ENCODE measurements at places on chromosomes 16 and 17. TPM values are rescaled to one million over a fixed set of nuclear protein-coding genes. Genes with fewer than 3 reads are reported as not detected.

GRCh38 chr16:74607310-74607961 is 522 bp upstream of the GLG1 start:
- DNase-seq: no peak

- DNase-seq: no peak
Observed at GRCh38 chr17:51000835-51001638, 119.6 kb downstream of the SPAG9 start.

- DNase-seq: no peak
Observed at GRCh38 chr17:13365331-13365730, 236.4 kb downstream of the HS3ST3A1 start.

GRCh38 chr17:21318439-21318838 is 33.9 kb downstream of the MAP2K3 start:
- DNase-seq: no peak

Gene TNFRSF17
- not detected for total RNA-seq

DNA sequence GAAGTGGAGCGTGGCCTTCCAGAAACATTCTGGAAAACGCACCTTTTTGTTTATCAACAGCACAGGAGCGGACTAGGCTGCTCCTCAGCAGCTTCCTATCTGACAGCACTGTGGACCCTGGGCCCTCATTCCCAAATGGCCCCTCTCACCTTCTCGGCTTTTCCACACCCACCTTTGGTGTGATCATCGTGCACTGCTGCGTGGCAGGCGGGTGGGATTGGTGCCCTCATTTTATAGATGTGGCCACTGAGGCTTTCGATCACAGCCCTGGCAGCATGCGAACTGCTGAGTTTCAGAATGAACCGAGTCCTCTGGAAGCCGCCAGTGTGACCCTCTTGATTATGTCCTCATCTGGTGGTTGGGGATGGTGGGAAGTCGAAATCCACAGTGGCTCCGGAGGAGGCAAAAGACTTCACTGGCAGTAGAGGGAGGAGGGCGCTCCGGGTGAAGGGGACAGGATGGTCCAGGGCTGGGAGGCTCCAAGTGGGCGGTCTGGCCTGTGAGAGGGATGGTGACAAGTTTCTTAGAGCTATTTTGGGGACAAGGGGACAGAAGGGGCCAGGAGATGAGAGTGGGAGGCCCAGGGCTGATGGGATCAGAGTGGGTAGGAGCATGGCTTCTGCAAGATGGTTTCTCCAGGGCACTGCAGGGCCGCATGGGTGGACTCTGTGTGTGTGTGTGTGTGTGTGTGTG is 49.5 kb downstream of the NKD1 start:
- DNase-seq: no peak

GRCh38 chr16:14438256-14438655 is 191.8 kb downstream of the PARN start:
- DNase-seq: no peak

Gene TBC1D28
- not detected for total RNA-seq

- no peak for DNase-seq
Observed at GRCh38 chr17:57602896-57603295, 142.2 kb downstream of the CCDC182 start.

Gene ABCA9
- total RNA-seq: 11.9 TPM

Gene NPIPB6
- total RNA-seq: 2.5 TPM

DNA sequence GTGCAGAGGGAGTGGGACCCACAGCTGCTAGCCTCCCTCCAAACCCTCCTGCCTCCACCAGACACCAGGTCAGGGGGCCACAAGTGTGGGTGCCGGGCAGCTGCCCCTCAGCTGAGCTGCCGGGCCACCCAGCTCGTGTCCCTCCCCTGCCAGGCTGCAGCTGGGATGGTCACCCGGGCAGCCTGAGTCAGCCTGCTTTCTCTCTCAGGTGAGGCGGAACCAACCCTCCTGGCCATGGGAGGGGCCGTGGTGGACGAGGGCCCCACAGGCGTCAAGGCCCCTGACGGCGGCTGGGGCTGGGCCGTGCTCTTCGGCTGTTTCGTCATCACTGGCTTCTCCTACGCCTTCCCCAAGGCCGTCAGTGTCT is 6.9 kb downstream of the SLC16A3 start:
- peak; percentile 91 for DNase-seq

GRCh38 chr17:4945176-4945943 is 3.0 kb downstream of the PFN1 start:
- peak; percentile 37 for DNase-seq

DNA sequence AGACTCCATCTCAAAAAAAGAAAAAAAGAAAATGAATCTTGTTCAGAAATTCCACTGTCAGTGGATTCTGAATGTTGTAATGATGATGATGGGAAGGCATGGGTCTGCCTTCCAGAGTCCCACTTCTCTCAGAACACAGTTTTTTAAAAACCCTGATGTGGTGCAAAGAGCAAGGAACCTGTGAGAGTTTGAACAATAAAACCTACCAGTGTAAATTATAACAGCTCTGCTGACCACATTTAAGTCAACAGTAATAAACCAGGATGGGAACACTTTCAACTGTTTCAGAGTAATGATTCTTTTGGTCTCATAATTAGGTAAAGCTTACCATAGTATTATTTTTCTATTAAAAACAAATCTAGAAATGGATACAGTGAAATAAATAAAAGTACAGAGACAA is 99.0 kb downstream of the MYO1D start:
- no peak for DNase-seq

Gene ZP2
- 0.63 TPM for total RNA-seq

Gene KRTAP17-1
- not detected for total RNA-seq

Gene RASD1
- 114 TPM for total RNA-seq

Gene DHRS7C
- total RNA-seq: not detected

Gene PRR35
- not detected for total RNA-seq

- peak; percentile 73 for DNase-seq
Observed at GRCh38 chr16:27313422-27314160, at the start of gene IL4R. Gene IL4R (plus strand): TSS chr16:27313974. CDS start chr16:27340204, 26,230 bp downstream.

- no peak for DNase-seq
Observed at GRCh38 chr16:87607871-87608270, 5.6 kb downstream of the JPH3 start.

DNA sequence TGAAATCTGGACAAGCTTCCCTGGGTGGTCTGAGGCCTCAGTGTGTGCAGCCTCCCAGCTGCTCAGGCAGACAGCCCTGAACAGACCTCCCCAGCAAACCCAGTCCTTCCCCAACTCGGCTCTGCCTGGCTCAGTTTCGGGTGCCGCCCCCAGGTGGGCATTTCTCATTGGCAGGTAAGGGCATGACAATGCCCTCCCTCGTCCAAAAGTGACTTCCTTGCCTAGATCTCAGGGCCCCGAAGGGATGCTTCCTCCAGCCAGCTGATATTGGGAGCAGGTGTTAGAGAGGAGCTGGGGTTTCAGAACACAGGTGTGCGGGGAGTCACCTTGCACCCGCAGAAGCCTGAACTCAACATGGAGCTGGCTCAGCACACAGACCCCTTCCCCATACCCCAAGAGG is 3.8 kb upstream of the PPL start:
- DNase-seq: no peak

- DNase-seq: no peak
Observed at GRCh38 chr16:59090541-59090940, 356.4 kb upstream of the GOT2 start.

Gene CNEP1R1
- 13.1 TPM for total RNA-seq
